ENCODE measurements at places on chromosomes 5 and 9.

DNA sequence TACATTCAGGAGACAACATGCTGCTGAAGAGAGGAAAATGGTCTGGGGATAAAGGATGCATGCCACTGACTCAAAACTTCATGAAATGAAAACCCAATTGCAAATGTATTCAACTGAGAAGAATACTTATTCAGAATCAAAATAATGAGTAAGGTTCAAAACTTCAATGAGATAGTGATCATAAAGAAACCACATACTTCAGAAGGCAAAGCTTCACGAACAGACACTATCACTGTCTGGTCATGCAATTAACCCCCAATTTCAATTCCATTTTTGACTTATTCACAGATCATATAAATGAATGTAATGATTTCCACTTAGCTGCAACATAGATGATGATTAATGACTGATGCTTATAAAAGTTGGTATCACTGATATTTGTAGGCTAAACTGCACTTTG, 33.0 kb upstream of the CTNNAL1 start:
- no peak for DNase-seq

DNA sequence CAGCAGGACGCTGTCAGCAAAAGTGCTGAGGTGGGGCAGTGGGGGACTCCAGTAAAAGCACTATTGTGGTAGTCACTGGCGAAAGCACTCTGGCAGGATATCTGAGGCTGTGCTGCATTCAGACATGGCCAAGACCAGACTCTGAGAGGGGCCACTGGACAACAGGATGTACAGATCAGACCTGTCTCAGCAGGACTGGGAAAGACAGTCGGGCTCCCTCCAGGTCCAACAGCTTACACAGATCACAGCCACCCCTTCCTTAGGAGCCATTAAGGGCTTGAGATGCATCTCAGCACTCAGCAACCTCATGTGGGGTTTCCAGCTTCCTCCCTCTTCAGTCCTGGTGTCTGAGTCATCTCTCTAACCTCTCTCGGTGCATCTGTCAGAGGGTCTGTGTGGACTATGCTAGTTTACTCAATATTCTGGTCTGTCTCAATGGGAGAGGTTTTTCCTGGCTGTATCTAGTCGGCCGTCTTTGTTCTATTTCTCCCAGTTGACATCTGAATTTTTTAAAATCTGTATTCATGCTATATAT, 154.5 kb downstream of the CWC27 start:
- no peak for DNase-seq

DNA sequence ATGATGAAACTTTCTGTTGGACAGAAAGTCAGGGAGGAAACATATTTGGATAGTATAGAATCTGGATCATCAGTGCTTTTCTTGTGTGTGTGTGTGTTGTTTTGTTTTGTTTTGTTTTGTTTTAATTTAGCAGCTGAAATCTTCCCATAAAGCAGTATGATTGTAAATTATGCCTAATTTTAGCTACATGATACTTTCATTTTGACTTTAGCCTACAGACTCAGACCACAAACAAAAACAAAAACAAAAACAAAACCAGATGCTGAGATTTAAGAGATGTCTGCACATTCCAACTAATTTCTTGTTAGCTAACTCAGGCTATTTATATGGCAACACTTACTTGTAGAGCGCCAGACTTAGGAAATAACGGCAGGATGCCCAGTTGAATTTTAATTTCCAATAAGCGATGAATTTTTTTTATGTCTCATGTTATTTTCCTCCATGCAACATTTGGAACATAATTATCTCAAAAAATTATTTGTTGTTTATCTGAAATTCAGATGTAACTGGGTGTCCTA, 119.5 kb upstream of the TRPC7 start:
- no peak for DNase-seq

- DNase-seq: no peak
Observed at GRCh38 chr5:56330806-56331205, 97.7 kb upstream of the ANKRD55 start.

GRCh38 chr5:172739375-172739774, 31.6 kb downstream of the DUSP1 start:
- no peak for DNase-seq

GRCh38 chr9:79661886-79662536, 90.2 kb downstream of the TLE4 start:
- no peak for DNase-seq

GRCh38 chr5:34005681-34006080, 2.2 kb downstream of the AMACR start:
- no peak for DNase-seq

GRCh38 chr9:107029146-107029545, 166.2 kb downstream of the ZNF462 start:
- no peak for DNase-seq

GRCh38 chr5:3393920-3394597, 201.6 kb upstream of the IRX1 start:
- no peak for DNase-seq
